ENCODE measurements at places on chromosomes 7 and 10.

GRCh38 chr10:131076356-131076755 is 235.2 kb downstream of the TCERG1L start:
- DNase-seq = peak; percentile 75

DNA sequence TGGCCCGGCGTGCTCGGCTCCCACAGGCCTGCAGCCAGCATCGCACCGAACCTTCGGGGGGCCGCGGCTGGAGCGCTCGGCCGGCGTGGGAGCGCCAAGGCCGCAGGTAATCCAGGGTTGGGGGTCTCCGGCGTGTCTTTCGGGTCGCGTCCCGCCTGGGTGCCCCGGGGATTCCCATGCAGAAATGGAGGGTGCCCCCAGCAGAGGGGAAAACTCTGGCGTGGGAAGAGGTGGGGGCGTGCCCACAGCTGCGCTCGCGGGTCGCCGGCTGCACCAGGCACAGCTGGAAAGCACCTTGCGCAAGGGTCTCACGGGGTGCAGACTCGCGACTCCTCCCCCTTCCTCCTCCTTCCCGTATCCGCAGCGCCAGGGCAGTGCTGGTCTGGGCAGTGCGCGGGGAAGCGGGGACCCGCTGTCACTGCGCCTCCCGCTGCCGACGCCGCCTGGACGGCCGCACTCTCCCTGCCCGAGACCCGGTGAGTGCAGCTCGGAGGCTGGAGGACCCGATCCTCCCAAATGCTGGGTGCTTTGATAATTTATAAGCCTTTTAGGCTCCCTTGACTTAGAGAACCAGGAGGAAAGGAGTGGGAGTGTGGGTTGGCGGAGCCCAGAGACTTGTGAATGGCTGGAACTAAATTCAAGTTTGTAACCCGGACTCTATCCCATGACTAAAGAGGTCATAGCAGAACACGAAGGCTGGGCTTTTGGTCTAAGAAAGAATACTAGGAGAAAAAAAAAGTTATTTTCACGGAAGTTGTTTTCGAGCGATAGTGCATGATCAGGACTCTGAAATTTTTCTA is 489 bp downstream of the MAP3K8 start:
- DNase-seq = peak; percentile 96

DNA sequence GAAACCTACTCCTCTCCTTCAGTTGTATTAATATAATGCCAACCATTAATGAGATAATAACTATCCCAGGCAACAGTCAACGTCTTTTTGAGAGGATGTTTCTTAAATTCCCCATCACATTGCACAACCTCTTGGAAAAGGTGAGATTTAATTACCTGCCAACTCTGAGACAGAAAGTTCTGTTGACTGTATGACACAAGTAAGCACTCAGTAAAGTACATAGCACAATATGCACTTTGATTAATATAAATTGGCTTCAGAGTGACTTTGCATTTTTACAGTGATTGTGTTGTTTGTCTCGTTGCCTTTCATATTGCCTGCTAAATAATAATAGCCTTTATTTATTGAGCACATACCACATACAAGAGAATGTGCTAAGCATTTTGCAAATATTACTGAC is 46.7 kb downstream of the CAV1 start:
- DNase-seq = no peak

- DNase-seq = no peak
Measured at GRCh38 chr10:100372415-100373297, 25.6 kb downstream of the SCD start.

DNA sequence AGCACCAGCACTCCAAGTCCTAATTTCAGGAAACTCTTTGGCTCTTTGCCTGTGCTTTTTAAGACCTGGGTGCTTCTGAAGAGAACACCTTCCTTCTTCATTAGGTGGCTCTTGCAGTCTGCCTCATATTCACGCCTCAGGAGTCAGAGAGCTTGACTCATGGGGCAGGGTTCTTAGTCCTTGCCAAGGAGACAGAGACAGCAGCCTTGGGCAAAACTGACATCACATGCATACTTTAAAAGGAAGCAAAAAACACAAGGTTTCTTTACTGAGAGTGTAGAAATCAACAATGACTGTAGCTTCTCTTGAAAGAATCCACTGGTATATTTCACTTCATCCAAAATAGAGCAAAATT is 780.6 kb downstream of the INHBA start:
- no peak for DNase-seq

GRCh38 chr10:42769673-42770072 is 12.9 kb upstream of the BMS1 start:
- DNase-seq = no peak

DNA sequence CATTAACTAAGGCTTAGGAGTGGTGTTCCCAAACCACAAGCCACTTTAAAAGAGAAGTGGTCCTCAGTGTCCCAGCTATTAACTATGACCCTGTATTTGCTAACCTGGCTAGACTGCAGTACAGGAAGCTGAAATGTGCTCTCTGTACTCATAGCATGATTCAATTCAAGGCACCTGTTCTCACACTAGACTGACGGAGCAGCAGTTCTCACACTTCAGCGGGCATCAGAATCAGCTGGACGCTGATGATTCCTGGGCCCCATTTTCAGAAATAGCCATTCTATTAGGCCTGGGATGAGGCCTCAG is 24.5 kb upstream of the MSRB2 start:
- no peak for DNase-seq

DNA sequence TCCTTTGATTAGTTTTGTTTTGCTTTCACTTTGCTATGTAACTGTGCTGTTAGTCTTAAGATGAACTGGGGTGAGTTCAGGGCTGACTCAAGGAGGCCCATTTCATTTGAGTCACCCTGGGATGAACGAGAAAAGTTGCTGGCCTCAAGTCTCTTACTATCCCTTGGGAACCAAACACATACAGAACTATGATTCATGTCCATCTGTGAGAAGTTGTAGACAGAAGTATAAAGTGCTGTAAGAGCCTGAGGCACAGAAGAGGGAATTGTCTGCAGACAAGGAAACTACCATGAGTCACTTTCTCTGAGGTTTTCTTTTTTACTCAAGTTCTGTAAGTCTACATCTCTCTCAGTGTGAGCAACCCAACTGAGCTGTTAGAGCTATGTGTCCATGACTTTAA is 179.8 kb upstream of the CSTF2T start:
- DNase-seq = no peak

- no peak for DNase-seq
Measured at GRCh38 chr7:41822259-41822817, 119.4 kb upstream of the INHBA start.

DNA sequence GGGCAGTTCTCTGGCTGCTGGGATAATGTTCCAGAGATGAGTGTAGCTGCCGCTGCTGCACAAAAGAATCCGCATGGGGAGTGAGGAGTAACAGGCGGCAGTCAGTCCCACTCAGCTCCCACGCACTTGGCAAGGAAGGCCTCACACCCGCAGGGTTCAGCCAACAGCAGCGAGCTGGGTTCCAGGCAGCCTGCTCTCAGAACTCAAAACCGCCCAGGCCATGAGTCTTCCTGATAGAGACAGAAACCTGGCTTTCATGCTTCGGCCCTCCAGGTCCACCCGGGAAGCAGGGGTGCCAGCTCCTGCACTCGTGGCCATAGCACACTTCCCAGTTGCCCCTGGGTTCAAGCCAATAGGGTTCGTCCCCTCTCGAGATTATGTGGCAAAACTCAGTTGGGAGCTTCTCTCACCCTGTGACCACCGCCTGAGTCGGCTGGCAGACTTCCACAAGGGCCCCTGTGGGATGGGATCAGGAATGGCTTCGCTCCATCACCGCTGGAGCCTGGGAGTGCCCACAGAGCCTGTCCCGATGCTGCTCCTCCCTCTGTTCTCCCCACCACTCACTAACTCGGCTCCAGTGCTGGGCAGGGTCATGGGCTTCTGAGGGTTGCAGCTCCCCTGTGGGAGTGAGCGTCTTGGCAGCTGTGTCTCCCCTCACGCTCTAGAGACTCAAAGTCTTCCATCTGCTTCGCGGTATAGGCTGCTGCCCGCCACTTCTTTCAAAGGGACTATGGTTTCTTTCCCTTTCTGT is 20.6 kb downstream of the CLRN3 start:
- no peak for DNase-seq

- DNase-seq = no peak
Measured at GRCh38 chr10:91389636-91390512, 20.3 kb upstream of the HECTD2 start.

- DNase-seq = peak; percentile 88
Measured at GRCh38 chr10:133565441-133566294, at the start of gene SYCE1. TSS of gene SYCE1 (minus strand) at chr10:133565583. CDS start at chr10:133565529, 54 bp downstream.

GRCh38 chr10:12400266-12400931 is 51.1 kb downstream of the CAMK1D start:
- DNase-seq = peak; percentile 31

DNA sequence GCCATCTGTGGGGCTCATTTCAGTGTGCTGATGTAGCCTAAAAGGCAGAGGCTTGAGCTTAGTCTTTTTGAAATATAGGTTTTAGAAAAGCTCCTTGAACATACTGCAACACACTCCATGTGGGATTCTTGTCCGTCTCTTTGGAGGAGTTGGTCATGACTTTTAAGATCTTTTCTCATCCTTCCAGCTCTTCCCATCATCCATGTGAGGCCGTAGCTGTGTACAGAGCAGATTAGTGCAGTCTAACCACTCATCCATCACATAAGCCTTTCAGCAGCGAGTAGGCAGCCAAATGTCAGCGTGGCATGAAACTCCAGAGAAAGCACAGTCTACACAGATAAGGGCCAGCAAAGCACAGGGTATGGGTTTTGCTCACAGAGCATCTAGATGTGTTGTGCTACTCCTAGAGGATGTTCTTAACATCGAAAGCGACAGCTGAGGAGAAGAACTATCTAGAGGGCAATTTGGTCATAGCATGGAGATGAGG is 28.1 kb upstream of the NPVF start:
- no peak for DNase-seq

DNA sequence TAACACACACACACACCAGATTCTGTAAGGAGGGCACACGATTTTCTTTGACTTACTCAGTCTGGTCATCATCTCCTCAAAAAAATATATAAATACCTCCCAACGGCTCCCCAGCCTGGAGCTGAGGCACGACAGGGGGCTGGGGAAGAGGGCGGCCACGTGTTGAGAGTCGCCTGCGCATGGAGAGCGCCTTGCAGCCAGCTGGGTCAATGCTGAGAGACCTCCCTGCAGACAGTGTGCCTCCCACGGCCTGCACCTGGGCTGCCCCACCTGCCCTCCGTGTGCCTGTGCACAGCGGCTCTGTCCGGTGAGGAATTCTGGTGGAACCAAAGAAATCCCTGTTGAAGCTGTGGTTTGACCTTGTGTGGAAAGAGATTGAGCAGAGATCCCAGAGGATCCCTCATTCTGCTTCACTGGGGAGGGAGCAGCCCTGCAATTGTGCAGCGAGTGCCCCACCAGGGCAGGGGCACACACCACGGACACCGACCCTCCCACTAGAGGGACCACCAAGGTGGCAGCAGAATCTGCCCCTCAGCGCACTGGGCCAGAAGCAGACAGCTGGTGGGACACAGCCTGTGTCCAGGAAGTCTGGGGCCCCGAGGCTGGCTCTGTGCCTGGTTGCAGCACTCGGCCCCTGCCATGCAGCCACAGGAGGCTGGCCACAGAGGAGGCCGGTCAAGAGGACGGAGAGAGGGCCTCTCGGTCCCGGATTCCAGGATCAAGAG is 150.5 kb upstream of the PPP2R2D start:
- DNase-seq = no peak

GRCh38 chr10:51244309-51244708 is 170.0 kb downstream of the PRKG1 start:
- no peak for DNase-seq

- DNase-seq = no peak
Measured at GRCh38 chr10:69508738-69509340, 57.6 kb downstream of the TSPAN15 start.

DNA sequence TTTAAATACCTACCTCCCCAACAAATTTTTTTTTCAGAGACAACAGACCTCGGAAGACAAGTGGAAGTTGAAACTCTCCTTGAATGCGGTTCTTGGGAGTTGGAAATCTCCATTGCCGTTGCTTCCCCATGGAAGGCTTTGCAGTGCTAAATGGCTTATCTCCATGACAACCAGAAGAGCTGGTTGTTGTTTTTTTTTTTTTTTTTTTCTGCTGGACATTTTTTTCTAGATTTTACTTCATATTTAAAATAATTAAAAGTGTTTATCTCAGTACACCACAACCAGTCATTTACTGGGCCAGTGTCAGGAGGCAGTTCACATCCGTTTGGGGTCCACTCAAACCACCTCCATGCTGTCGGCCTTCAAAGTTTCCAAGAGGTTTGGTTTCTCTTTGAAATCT is 348.5 kb upstream of the PRKCQ start:
- DNase-seq = no peak

- DNase-seq = no peak
Measured at GRCh38 chr7:68439897-68440296, 1158.4 kb upstream of the AUTS2 start.

DNA sequence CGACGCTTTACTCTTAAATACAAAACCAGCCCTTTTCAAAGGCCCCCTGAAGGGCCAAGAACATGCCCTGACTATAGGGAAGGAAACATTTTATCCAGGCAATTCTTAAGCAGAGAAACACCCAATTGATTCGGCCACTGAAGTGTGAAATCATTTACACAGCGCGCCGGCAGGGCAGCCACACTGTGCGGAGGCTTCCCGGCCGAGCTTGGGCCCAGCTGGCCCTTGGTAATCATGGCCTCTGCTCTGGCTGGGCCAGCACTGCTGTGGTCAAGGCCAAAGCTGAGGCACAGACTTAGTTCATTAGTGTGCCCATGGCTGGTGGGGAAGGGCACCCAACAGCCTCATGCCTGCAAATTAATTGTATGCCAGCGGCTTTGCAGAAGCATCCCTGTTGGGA is 143.7 kb upstream of the HABP2 start:
- DNase-seq = no peak

GRCh38 chr7:25849500-25850184 is 302.4 kb upstream of the NFE2L3 start:
- DNase-seq = no peak

- DNase-seq = no peak
Measured at GRCh38 chr7:13262929-13263530, 575.6 kb downstream of the ARL4A start.

- DNase-seq = no peak
Measured at GRCh38 chr7:140212100-140212881, 35.5 kb upstream of the KDM7A start.

- no peak for DNase-seq
Measured at GRCh38 chr7:150852371-150852905, at the start of gene AOC1. TSS of gene AOC1 (plus strand) at chr7:150852517. CDS start at chr7:150856471, 3,954 bp downstream.

DNA sequence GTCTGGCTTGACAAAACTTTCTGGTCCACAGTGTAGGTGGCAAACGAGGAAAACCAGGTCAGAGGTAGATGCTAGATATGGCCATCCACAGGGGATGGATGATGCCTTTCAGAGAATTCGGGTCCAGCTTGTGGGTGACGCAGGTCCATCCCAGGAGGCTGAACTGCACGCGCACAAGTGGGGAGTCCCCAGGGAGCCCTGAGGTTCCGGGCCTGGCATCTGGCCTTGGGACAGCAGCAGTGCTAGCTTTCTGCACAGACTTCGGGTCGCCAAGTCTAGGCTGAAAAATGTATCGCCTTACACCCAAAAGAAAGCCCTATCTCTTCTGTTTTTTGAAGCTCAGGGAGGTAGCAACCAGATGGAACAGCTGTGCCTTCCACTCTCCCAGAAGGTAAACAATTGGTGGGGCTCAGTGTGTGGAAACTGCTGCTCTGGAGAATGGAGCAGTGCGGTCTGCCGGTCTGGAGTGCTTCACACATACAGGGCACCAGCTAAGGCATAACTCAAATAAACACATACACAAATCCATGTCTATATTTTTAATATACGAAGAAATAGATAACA is 119.3 kb upstream of the ACBD5 start:
- DNase-seq = no peak

Data from suprapubic skin (tissue), 4 donors.